ENCODE measurements at places on chromosomes 2 and 18. TPM values are rescaled to one million over a fixed set of nuclear protein-coding genes. Genes with fewer than 3 reads are reported as not detected.

GRCh38 chr2:64859312-64860212 lies 129.6 kb upstream of the SLC1A4 start:
- no peak for DNase-seq

DNA sequence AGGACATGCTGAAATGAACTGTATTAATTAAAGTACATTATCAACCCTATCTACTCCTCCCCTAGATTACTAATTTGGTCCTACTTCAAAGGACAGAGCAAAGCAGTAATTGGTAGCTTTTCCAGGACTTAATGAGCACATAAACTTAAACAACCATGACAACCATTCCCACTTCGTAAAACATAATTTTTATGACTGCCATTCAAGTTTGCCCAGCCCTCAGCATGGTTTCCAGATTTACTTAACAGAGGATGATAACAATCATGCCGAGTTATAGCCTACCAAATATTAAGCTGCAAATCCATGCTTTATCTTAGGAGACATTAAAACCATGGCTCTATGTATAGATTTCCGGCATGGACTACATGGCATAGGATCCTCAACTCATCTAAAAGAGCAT lies 401.1 kb upstream of the CHAC2 start:
- no peak for DNase-seq

Gene LCT
- total RNA-seq = 0.41 TPM

Gene GRHL1
- total RNA-seq = 1.0 TPM

Gene TSPYL6
- total RNA-seq = not detected

DNA sequence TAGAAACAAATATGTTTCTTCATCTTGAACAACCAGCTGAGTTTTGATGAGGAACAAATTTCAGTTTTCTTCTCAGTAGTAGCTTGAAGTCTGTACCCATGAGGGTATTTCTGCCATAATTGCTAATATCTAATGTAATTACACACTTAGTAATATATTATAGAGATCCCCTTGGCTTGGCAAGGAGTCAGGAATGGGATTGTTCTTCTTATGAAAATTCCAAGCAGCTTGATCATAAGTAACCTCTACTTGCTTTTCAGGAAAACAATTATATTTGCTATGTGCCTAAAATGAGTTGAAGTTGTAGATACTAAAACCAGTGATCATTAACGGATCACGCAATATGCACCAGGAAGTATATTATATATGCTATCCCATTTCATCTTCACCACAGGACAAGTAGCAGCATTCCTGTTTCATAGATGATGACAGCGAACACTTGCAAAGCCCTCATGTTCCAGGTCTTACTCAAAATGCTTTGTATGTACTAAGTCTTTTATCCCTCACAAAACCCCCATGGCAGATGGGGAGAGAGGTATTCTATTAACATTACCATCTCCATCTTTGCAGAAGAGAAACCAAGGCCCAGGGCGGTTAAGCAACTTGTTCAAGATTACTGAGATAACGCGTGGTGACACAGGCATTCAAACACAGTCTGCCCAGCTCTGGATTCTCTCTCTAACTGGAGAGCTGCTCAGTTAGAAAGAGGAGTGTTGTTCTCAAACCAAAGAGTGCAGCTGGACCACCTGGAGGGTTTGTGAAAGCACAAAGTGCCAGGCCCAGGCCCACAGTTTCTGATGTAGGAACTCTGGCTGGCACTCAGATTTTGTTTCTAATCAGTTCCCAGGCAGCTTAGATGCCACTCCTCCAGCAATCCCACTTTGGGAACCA lies 21.8 kb upstream of the RGPD4 start:
- DNase-seq = no peak

GRCh38 chr2:189440947-189441708 lies at the start of gene WDR75:
WDR75 (plus strand) TSS chr2:189441474; CDS start chr2:189441493, 19 bp downstream.
- peak; percentile 95 for DNase-seq

- no peak for DNase-seq
Observed at GRCh38 chr2:118805064-118805690, 42.3 kb downstream of the EN1 start.

DNA sequence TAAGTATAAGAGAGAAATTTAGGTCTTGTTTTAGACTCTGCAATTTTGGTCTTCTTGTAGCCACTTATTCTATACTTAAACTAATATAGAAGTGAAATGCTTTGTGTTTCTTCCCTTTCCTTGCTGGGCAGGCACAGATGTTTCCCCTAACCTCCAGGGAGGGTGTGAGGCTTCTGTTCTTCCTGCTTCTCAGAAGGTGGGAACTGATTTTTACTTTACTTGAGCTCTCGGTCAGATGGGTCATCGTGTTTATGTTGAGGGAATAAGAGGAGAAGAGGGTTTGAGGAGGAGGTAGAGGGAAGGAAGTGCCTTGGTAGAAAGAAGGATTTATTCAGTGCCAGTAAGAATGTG lies 92.5 kb upstream of the CXCR4 start:
- no peak for DNase-seq

GRCh38 chr2:197054437-197054836 lies 127.9 kb upstream of the PGAP1 start:
- DNase-seq = no peak

- no peak for DNase-seq
Observed at GRCh38 chr2:241532733-241533601, 24.6 kb upstream of the STK25 start.

Gene TMEM247
- not detected for total RNA-seq

GRCh38 chr2:120906914-120907313 lies 171.2 kb downstream of the GLI2 start:
- no peak for DNase-seq

- no peak for DNase-seq
Observed at GRCh38 chr2:189281201-189281600, 101.6 kb upstream of the COL5A2 start.

DNA sequence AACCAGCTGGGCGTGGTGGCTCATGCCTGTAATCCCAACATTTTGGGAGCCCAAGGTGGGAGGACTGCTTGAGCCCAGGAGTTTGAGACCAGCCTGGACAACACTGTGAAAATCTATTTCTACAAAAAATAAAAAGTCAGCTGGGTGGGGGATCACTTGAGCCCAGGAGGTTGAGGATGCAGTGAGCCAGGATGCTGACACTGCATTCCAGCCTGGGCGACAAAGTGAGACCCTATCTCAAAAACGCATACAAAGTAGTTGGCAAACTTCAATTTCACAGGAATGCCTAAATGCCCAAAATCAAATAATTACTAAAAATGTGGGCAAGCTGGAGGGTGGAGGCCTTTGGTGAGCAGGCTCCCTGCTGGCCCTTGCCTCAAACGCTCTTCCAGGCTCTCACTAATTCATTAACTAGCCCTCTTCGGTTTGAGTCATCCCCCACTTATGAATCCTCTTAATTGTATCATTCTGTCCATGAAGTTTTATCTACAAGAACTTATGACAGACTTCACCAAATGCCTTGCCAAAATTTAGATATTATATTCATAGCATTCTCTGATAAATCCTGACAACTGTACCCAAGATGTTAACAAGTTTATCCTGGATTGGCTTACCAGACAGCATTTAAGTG lies 68.7 kb upstream of the ZFP36L2 start:
- DNase-seq = no peak

- no peak for DNase-seq
Observed at GRCh38 chr18:78957140-78957539, 22.5 kb upstream of the SALL3 start.

- DNase-seq = no peak
Observed at GRCh38 chr2:190840569-190841172, 40.0 kb upstream of the GLS start.

GRCh38 chr2:23622466-23622865 lies 237.5 kb downstream of the KLHL29 start:
- no peak for DNase-seq

GRCh38 chr2:176491172-176491904 lies 222.1 kb downstream of the MTX2 start:
- DNase-seq = peak; percentile 70

DNA sequence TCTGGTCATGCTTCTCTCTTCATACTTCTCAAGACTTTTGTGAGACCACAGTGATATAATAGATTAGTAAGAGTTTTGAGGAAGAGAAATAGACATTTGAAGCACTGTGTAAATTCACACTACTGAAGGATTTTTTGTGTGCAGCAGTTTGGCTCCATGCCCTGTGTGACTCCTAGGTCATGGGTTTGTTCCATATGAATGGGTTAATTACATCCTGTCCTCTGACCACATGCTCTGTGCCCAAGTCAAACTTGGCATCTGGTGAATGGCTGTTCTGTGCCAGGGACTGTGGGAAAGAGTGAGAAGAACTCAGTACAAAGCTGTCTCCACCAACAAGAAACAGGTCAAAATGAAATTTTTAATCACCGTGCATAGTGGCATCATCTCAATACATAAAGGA lies 304.0 kb downstream of the LNPK start:
- no peak for DNase-seq
